Stimulated activated CD4-positive, alpha-beta T cell treated with anti-CD3 and anti-CD28 coated beads, Interleukin-2, amount 100 ng/mL, for 48 hours (primary cell): ENCODE measurements at places on chromosomes 4 and X.

GRCh38 chr4:8540586-8540985, 39.6 kb upstream of the GPR78 start:
- no peak for DNase-seq

DNA sequence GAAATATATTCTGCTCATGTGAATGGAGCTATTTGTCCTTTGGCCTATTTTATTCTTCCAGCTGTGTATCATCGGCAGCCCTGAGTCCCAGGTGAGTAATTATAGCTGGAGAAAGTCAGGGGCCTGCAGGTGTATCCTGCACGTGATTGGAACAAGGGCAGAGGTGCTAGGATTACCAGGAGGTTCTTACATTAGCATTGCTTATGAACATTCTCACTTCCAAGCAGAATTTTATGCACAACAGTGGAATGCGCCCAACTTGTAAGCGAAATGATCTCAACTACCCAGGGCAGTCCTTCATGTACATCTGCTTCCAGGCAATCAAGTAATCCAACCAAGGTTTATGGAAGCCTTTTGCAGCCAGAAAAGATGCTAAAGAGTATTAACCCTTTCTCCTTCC, 68.9 kb upstream of the NRK start:
- no peak for DNase-seq

DNA sequence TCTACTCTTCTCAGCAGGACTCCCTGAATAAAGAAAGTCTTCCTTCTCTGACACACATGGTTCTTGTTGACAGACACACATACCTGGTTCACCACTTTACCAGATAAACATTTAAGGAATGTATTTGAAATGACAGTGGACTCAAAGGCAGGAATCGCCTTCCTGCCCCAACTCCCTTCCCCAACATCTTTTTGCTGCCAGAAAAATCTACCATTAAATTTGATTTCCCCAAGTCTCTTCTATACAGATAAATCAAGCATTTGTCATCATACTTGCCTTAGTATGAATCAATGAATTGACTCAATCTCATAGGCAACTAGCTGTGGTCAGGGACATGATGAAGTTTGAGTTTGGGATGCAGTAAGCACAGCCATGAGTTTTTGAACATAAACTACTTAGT, 23.3 kb upstream of the ANXA5 start:
- no peak for DNase-seq

DNA sequence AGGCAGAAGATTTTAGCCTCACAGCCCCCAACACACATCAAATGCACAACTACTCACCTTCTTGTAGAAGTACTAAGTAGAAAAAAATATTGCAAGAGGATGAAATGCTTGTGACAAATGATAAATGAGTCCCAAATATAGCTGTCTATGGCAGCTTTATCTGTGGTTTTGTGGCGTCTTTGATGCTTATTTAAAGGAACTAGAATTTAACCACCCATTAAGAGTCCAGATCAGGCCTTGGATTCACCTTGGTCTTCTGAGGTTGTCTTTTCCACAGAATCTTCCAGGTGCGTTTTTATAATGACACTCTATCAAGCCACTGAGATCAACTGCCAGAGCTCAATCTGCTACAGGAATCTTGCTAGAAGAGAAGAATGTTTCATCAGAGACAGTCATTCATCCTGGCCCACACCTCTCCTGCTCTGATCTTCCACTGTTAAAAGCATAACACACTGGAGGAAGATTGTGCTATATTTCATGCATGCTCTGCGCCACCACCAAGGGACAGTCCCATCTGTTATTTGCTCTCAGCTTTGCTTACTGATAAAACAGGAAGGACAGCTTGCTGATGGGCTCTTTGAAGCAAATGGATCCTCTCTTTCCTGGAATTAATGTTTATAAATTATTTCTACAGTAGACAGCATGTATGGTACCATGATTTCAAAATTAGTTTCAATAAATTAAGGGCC, 144.1 kb downstream of the SLC7A11 start:
- no peak for DNase-seq

- DNase-seq: no peak
These were observed 26.7 kb upstream of the GUCY1A1 start for GRCh38 chr4:155639704-155640523.

DNA sequence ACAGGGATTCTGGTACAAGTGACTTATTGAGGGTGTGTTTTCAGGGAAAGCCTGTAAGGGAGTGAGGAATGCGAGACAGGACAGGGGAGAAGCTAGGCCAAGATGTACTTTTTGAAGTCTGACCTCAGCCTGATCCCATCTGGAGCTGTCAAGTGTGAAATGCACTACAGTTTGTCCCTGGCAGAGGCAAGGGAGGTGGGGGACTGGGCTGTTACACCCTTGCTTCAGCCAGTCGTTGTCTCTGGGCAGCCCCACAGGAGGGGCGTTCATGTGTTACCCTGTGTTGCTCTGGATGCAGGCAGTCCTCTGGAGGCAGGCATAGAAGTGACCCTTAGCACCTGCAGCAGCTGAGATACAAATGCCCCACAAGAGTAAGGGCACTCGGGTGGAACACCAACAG, 25.8 kb downstream of the PPEF1 start:
- no peak for DNase-seq

- no peak for DNase-seq
These were observed 20.0 kb upstream of the KLHL34 start for GRCh38 chrX:21678048-21678612.

GRCh38 chrX:29662101-29662500, 553.3 kb upstream of the MAGEB2 start:
- no peak for DNase-seq

DNA sequence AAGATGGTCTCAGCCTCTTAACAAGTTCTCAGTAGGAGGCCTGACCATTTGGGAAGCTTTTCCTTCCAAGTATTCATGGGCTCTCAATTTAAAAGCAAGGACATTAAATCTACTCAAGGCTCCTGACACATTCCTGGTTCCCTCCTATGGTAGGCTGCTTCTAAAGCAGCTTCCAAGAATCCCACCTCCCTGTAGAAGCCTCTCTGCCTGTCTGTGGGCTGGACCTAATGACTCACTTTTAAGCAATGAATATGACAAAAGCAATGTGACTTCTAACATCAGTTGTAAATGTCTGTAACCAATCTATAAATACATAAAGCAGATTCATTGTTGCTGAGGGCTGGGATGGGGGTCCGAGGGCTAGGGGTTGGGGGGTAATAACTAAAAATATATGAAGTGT, 99.5 kb upstream of the FAM9B start:
- DNase-seq: no peak
